G401 (cell line): ENCODE measurements at places on chromosomes 7 and 10. TPM values are rescaled to one million over a fixed set of nuclear protein-coding genes. Genes with fewer than 3 reads are reported as not detected.

GRCh38 chr10:110865186-110865808, 6.4 kb upstream of the PDCD4 start:
- no peak for DNase-seq

DNA sequence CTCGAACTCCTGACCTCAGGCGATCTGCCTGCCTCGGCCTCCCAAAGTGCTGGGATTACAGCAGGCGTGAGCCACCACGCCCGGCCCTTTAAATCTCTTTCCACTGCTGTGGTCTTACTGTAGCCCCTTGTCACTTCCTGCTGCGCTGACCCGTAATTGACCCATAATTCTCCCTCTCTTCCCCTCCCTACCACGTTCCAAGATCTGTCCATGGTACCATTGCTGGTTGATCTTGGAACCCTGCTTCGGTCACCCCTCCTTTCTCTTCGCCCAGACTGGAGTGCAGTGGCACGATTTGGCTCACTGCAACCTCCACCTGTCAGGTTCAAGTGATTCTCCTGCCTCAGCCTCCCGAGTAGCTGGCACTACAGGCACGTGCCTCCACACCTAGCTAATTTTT, 6.5 kb downstream of the POR start:
- no peak for DNase-seq

- DNase-seq, result no peak
Observed at GRCh38 chr10:91860885-91861284, 48.4 kb downstream of the FGFBP3 start.

DNA sequence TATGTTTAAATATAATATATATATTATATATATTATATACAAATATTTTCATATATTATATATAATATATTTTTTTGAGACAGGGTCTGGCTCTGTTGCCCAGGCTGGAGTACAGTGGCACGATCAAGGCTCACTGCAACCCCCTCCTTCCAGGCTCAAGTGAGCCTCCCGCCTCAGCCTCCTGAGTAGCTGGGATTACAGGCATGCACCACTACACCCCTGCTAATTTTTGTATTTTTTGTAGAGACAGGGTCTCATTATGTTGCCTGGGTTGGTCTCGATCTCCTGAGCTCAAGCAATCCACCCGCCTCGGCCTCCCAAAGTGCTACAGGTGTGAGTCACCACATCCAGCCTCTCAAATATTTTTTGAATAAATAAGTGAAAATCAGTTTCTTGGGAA, 215.5 kb downstream of the GATA3 start:
- no peak for DNase-seq

DNA sequence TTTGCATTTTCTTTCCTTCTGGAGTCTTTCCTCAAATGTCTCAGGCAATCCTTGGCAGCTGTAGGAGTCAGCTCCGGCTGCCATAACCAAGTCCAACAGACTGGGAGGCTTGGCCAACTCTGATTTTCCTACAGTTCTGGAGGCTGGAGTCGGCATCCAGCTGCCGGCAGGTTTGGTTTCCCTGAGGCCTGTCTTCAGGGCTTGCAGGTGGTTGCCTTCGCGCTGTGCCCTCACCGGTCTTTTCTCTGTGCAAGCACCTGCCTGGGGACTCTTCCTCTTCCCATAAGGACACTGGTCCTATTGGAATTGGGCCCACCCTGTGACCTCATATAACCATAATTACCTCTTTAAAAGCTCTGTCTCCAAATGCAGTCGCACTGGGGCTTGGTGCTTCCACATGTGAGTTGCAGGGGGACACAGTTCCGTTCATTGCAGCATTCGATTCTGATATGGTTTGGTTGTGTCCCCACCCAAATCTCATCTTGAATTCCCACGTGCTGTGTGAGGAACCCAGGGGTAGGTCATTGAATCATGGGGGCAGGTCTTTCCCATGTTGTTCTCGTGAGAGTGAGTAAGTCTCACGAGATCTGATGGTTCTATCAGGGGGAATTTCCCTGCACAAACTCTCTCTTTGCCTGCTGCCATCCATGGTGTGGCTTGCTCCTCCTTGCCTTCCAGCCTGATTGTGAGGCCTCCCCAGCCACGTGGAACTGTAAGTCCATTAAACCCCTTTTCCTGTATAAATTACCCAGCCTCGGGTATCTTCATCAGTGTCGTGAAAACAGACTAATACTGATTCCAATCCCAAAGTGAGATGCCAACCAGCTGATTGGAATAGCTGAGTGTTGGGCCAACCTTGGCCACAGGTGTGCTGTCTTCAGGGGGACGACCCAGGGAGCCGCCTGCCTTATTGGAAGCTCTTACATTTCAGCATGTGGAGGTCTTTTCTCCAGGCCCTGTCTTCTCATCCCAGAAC, 7.9 kb downstream of the GALNTL5 start:
- DNase-seq, result no peak

DNA sequence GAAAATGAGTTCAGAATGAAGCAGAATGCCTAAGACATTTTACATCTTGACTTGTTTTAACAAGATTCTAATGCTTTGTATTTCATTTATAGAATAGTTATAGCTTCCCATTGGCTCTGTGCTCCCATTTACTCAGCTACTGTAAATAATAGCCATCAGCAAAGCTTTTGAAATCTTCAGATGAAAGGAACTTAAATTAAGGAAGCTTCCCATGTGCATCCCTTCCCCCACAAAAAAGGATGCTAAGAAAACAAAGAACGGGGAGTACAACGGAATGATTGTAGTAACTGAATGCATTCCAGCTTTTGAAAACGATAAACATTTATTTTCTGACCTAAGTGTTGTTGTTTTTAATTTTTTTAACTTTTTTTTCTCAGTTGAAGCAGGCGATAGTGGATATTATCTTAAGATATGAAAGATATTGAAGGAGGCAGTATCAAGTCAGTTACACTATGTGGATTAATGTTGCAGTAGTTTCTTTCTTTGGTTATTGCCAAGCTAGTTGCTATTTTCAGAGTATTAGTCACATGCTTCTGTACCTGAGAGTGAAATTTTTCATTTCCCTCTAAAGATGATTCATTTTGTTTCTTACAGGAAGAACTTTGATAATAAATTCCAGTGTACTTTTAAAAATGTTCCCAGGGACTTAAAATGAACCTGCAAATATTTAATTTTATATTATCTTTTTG, 129.2 kb downstream of the KCND2 start:
- peak; percentile 67 for DNase-seq

DNA sequence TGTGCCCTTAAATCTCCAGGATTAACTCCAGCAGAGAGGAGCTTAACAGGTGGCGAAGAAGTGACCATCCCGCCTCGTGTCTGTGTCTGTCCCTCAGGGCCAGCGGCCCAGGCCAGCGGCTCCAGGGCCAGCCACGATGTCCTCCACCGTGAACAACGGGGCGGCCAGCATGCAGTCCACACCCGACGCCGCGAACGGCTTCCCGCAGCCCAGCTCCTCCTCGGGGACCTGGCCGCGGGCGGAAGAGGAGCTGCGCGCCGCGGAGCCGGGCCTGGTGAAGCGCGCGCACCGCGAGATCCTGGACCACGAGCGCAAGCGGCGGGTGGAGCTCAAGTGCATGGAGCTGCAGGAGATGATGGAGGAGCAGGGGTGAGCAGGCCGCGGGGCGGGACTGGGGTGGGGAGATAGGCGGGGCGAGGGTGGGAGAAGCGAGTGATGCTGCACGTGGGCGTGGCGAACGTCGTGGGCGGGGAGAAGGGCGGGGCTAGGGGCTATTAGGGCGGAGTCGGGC, 33.3 kb downstream of the SRRM3 start:
- peak; percentile 85 for DNase-seq

DNA sequence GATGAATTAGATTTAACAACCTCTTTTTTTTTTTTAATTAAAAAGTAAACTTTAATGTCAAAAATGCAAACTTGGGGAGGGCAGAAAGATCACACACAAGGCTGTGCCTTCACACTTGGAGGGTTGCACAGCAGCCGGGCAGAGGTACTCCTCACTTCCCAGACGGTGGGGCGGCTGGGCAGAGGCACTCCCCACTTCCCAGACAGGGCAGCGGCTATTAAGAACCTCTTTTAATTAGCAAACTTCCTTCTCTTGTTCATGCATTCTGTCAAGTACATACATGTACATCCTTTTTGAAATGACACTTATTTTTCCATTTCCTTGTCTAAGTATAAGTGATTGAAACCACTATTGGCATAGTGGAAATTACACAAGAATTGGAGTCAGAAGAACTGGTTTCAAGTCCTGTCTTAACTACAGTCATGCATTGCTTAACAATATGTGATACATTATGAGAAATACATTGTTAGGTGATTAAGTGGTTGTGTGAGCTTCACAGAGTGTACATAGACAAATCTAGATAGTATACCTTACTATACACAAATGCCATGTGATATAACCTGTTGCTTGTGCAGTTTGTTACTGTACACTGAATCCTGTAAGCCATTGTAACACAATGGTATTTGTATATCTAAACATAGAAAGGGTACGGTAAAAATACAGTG, 26.5 kb downstream of the BTRC start:
- DNase-seq, result no peak

- no peak for DNase-seq
Observed at GRCh38 chr10:8055420-8056349, 1.2 kb downstream of the GATA3 start.

DNA sequence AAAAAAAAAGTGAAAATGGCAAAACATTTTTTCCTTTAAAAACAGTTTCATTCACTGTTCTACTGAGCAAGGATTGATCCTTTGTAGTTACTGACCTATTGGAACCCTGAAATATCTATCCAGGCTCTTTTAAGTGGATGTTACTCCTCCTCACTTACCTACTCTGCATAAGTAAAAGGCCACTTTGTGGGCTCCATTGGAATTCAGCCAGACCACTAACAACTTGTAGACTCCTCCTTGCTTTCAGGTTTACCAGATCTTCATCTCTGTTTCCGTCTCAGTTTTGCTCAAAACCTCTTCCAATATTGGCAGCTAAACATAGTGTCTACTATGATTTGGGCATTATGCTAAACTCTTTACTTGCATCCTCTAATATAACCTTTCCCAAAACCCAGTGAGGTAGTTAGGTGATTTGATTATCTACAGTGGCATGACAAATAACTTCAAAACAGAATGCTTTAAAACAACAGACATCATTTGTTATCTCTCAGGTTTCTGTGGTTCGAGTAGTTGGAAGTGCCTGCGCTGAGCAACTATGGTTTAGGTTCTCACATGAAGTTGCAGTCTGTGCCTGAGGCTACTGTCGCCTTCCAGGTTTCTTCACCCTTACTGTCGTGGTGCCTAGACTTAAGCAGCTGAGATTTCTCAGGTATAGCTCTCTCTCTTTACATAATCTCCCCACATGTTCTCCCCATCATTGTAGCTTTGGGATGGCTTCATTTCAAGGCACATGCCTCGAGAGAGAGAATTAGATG, 698.2 kb downstream of the REEP3 start:
- DNase-seq, result no peak

DNA sequence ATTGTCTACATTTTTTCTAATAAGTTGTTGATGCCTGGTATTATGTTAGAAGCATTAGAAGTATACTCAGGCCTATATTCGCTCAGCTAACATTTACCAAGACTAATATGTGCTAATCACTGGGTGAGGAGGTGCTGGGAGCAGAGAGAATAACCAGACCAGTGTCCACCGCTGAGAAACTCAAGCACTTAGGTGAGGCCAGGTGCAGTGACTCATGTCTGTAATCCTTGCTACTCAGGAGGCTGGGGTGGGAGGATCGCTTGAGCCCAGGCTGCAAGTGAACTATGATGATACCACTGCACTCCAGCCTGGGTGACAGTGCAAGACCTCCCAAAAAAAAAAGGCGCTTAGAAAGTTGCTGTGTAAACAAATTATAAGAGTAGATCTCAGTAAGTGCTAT, 182.2 kb upstream of the AOAH start:
- DNase-seq, result no peak

- DNase-seq, result no peak
Observed at GRCh38 chr10:72122221-72122620, 33.9 kb upstream of the SPOCK2 start.

DNA sequence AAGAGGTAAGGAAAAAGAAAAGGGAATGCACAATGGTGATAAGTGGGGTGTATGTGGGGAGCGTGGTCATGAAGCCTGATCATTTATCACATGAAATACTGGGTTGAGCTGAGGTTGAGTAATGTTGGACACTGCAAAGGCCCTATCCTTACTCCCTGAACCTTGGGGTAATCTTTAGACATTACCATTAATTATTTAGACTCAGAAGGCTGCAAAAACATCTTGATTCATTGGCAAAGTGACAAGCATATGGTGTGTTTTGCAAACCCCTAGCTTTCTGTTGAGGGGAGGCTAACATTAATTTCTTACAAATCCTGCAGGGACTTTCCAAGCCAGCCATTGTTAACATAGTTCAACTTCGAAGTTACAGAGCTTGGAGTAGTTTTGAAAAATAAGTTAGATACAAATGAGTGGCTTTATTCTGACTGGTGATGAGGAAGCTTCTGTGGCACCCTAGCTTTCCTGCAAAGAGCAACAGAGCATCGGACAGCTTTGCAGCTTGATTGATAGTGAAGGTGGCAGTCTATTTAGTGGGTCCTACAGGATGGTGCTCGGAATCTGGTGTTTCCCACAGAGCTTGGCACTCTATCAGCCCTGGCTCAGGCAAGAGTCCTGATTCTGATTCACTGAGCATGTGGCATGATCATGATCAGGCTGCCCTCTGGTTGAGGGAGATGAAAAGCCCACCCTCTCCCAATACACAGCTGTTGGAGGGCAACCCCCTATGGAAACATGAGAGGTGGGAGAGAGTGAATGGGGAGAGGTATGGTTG, 153.7 kb upstream of the NPVF start:
- peak; percentile 59 for DNase-seq

DNA sequence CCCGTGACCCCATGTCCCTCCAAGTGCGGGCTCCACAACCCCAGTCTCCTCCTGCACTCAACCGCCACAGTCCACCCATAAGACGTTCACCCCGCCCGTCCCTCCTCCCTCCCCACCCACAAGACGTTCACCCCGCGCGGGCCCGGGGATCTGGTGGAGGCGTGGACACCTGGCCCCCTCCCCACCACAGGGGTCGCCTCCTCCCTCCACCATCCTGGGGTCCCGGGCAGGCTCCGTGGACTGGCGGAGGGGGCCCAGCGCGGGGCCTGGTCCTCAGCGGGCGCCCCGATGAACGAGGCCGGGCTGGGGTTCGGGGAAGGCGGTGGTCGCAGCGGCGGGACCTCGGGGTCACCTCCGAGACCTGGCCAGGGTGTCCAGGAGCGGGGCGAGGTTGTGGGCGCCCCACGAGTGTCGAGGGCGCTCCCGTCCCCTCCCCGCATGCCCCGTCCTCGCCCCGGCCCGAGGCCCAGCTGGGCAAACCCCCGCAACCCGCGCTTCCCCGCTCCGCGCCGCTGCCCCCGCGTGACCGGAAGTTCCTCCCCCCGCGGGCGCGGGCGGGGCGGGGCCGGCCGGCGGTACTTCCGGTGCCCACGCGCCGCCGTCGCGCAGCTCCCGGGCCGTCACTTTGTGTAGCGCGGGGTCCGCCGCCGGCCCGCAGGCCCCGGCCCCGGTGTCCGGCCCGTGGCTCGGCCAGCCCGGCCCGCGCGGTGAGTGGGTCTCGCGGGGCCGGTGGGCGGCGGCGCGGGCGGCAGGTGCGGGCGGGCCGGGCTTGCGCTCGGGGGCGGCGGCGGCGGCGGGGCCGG, at the start of gene ZNF316:
Gene ZNF316 (plus strand): TSS at position 578 of the 803 bp plus-strand sequence. CDS start 5,092 bp downstream, outside the sequence.
- DNase-seq, result peak; percentile 42

The MMP21 gene
- not detected in 2 replicates for total RNA-seq

The GRID1 gene
- total RNA-seq, result 0.17 TPM in 1 of 2 replicates, not detected in the other

The HELLS gene
- total RNA-seq, result 51.8 and 83.2 TPM in 2 replicates
